ENCODE measurements at places on chromosomes 1 and 21.

DNA sequence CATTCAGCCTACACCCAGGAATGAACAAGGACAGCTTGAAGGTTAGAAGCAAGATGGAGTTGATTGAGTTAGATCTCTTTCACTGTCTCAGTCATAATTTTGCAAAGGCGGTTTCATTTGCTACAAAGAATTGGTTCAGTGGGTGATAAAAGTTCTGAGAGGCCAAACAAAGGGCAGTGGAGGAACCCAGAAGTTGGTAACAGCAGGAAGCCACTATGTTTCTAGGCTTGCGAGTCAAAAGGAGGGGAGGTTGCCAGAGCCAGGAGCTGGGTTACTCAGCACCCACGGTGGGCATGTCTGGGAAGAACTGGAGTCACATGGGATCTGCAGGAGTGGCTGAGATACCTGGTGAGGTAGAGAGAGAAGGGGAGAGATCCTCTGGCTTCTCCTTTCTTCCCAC lies 64.2 kb upstream of the MRPS6 start:
- no peak for DNase-seq

DNA sequence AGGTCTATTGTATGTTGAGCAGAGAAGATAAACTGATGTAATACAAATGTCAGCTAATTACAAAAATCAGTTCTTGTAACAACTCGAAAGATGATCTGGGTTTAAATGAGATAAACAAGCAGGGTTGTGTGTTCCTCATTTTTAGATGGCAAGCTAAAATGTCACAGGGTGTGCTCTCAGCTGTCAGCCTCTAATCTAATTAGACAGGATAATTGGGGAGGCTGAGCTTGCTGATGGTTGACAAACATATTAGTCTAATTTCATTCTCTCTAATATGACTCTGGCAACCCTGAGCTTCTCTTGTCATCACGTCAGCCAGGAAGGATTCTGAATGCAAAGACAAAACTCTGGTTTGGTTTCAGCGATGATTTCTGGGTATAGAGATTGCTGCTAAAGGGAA lies 335.3 kb upstream of the KAZN start:
- no peak for DNase-seq

DNA sequence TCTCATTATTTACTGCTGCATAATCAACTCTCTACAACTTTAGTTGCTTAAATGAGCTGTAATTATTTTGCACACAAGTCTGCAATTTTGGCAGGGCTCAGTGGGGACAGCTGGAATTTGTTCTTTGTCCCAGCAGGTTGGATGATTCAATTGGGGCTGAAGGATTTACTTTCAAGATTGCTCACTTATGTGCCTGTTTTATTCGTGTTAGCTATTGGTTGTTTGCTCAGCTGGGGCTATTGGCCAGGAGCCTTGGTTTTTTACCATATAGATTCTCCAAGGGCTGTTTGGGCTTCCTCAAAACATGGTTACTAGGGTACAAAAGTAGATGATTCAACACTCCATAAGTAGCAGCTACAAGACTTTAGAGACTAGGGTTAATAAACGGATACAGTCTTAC lies 13.4 kb downstream of the OR10R2 start:
- no peak for DNase-seq

- no peak for DNase-seq
Observed at GRCh38 chr1:177914603-177915002, 55.3 kb downstream of the SEC16B start.

DNA sequence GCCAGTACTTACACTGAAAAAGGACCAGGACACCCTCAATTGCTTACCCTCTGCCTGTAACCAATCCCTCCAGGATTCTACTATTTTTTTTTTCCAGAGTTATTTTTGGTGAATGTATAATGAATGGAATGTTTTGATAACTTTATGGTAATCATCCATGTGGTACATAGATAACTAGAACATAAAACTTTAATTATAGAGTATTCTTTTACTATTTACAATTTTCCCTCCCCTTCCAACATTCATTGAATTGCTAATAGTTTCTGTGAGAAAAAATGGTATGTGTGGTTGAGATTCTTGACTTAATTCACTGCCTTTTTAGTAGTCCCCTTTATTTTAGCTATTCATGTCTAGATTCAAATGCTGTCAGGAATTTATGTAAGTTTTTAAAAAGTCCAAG lies 164.6 kb downstream of the CYYR1 start:
- DNase-seq: no peak

DNA sequence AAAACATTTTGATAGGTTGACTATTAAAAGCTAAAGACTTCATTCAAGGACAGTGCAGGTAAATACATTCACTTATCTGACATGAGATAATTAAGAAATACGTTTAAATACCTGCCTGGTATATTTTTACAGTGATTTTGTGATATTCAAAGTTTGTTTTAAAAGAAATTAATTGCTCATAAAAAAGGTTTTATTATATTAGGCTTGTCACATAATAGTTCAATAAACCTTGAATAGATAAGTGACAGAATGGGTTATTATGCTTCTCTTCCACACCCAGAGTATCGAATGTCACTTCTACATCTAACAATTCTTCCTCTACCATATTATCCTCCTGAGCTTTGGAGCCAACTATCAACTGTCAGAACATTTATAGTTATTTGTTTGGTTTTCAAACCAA lies 60.0 kb downstream of the LTN1 start:
- no peak for DNase-seq

DNA sequence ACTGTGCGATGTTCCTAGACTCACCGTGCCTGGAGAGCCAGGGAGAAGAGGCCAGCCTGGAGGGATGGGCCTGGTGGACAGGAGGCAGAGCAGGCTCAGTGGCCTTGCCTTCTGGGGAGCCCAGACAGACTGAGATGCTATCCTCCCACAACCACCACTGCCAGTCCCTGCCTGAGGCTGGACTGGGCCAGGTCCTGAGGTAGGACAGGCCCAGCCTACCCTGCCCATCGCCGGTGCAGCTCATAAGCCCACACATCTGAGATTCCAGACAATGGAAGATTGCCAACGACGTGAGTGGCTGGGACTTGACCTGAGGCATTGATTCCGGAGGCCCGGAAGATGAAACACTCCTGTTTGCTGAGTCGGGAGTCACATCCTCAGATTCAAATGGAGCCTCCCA lies 5.8 kb downstream of the CLEC20A start:
- no peak for DNase-seq

GRCh38 chr1:18776777-18777176 lies 82.7 kb downstream of the TAS1R2 start:
- no peak for DNase-seq

DNA sequence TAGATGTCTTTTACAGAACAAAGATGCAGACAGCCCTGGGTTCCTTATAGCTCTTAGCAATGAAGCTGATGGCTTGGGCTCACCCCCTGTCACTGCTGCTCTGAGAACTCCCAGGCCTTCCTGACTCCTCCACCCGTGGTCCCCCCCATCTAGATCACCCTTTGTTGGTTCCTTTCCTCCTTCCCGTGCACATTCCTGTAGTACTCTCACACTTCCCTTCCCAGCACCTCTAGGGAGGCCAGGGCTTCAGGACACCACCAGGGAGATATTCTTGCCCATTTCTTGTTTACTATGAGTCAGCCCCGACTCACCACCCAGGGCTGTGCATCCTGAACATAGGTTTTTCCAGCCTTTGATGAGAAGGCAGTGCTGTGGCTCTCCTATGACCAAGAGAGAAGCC lies 14.4 kb upstream of the NOS1AP start:
- DNase-seq: no peak

- no peak for DNase-seq
Observed at GRCh38 chr1:204873714-204874113, 3.1 kb downstream of the NFASC start.

- DNase-seq: no peak
Observed at GRCh38 chr1:50346621-50347020, 76.6 kb downstream of the DMRTA2 start.

GRCh38 chr21:31198575-31198974 lies 145.5 kb downstream of the TIAM1 start:
- peak; percentile 10 for DNase-seq

- peak; percentile 17 for DNase-seq
Observed at GRCh38 chr1:156281693-156282478, 739 bp downstream of the SMG5 start.

DNA sequence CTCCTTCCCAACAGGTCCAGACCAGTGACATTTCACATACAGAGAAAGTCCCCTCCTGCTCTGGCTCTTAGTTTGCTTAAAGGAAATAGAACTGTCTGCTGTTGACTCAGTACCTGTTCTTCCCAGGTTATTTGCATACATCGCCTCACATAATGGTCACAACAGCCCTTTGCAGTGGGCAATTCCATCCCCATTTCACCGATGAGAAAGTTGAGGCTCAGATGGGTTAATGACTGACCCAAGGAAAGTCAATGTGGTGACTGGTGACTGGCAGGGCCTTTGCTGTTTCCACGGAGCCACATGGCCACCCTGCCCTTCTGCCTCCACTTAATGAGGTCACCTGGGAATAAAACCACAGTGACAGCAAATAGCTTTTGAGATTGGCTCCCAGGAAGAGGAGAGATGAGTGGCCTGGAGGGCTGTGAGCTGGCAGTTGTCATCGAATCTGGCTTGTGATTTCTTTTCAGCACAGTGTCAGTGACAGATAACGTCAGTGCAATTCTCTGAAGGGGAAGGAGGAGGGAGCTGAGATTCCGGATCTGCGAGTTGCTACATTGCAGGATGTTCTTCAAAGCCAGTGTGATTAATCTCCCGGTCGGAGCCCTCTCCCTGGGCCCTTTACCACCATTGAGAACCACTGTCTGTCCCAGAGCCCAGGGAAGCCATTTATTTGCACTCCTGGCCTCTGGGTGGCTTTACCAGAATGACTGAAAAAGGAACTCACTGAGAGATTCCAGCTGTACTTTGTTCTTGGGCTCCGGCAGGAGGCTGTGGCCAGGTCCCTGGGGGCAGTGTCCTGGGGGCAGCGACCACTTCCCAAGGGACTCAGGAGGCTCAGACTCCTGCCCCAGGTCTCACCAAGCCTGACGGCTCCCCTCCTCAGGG lies 117.2 kb downstream of the CNIH3 start:
- peak; percentile 19 for DNase-seq

DNA sequence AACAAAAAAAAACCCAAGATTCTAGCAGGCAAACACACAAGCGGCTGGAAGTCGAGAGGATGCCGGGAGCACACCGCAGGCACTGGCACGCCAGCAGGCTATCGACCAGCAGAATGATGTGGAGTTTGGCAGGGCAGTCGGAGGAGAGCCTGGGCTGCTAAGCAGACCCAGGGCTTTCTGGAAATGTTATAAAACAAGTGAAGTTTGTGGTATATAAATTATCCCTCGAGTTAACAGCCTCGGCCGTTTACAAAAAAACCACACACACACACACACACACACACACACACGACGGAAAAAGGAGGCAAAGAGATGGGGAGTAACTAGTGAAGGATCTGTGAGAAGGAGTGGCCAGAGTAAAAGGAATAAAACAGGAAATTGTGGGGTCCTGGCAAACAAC lies 87.2 kb upstream of the IVNS1ABP start:
- no peak for DNase-seq

DNA sequence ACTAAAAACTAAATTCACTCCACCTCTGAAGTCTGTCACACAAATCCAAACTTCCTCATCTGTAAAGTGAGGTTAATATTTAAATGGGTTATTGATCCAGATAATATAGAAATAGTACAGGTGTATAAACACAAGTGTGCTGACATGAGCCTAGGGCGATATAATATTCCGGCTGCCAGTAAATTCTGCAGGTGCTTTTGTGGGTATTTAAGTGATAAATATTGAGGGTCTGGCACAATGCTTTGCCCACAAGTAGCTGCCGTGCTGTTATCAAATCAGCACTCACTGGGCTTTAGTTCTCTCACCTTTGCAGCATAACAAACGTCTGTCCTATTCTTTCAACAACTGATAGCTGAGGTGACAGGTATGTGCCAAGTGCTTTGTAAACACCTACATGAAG lies 7.6 kb downstream of the PABPC4 start:
- no peak for DNase-seq

GRCh38 chr1:71561729-71562128 lies 480.9 kb upstream of the ZRANB2 start:
- no peak for DNase-seq

- no peak for DNase-seq
Observed at GRCh38 chr1:39386997-39387396, 104.4 kb upstream of the BMP8A start.

- no peak for DNase-seq
Observed at GRCh38 chr1:117092594-117092993, 29.0 kb downstream of the TRIM45 start.

DNA sequence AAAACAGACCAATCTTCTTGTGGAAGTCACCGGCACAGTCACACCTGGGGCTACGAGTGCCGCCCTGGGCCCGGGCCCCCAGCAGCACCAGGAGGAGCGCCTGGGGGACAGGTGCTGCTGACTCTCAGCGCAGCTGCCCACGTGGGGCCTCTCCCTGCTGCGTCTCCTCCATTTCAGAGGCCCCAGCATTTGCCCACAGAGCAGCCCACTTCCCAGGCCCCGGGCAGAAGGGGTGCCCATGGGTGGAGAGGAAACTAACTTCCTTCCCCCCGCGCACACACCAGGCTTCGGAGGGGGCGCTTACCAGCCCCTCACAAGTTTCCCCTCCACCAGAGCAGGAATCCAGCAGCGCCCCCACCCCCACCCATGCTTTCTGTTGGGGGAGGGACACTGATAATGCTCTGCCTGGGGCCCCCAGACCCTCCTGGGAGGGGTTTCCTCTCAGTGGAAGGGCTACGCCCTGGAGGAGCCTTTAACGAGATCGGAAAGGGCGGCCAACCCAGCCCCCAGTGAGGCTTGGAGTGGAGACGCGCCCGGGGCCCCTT lies 440 bp downstream of the TNFRSF25 start:
- no peak for DNase-seq

DNA sequence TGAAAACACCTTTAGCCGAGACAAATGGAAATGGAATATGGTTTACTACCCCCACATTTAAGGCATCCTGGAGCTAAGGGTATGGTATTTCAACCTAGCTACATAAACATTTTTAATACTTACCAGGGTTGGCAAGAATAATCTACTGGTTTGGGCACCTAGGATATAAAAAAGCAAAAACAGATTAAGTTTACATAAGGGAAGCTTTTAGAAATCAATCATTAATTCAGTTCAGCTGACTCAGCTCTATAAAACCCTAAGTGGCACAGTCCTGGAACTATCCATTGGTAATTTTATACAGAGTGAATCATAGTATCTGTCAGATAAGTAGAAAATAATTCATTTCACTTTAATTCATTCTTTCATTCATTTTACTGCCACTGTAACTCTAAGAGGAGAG lies 355.2 kb downstream of the VAV3 start:
- DNase-seq: no peak

DNA sequence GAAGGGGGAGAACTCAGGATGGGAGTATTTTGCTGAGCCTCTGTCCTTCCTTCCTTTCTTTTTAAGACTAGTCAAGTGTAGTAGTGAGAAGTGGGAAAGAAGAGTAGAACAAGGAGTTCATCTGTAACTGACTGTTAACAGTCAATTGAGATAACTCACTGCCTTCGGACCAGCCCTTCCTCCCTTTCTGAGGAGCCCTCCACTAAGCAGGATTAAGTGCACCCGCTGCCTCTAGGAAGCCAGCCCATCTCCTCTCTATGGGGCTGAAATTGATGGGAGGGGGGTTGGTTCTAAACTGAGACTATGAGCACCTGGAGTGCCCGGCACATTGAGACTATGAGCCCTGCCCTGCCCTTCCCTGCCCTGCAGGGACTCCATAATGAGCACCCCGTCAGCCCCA lies 72.7 kb upstream of the TINAGL1 start:
- no peak for DNase-seq

GRCh38 chr1:39835935-39836594 lies 47.2 kb downstream of the TRIT1 start:
- no peak for DNase-seq

- DNase-seq: no peak
Observed at GRCh38 chr21:45988366-45989347, 7.1 kb downstream of the COL6A1 start.

GRCh38 chr1:154276797-154277196 lies 4.4 kb downstream of the HAX1 start:
- no peak for DNase-seq
